Fibroblast of mammary gland (primary cell): ENCODE measurements at places on chromosomes 1 and 21.

GRCh38 chr1:155978973-155979429 lies 654 bp upstream of the ARHGEF2 start:
- peak; percentile 44 for DNase-seq

DNA sequence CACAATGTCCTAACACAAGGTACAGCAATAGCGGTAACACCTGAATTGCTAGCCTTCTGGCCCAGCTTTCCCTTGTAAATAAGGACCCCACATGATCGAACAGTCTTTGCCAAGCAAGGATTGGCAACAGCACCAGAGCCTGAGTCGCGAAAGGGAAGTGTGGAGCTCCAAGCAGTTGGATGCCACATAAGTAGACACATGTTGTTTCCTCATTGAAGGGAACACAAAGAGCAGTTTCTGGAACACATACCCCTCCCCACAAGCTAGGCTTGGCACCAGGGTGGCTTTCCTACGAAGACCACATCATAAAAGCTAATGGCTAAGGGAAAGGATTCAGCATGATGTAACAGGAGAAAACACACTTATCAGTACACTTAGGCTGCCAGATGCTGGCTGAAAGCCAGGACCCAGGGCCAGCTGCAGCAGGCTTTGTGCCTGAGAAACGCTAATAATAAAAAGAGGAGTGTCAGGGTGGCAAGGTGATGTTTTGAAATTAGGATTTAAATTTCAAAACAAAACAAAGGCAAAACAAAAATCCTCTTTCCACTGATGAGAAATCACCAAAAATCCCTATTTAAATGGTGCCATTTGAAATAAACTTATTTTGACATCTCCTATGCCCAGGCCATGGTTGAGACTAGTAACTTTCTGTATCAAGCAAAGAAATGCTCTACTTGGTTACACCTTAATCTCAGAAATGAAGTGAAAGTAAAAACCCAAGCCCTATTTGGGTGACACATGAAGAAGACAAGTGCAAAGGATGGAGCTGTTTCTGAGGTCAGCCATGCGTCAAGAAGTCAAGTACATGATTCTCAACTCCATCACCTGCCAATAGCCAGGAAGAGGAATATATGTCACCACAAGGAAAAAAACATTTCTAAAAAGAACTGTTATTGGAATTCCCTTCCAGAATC lies 11.9 kb upstream of the CPLANE2 start:
- peak; percentile 77 for DNase-seq

GRCh38 chr1:93095804-93096585 lies 16.9 kb downstream of the MTF2 start:
- DNase-seq: no peak

DNA sequence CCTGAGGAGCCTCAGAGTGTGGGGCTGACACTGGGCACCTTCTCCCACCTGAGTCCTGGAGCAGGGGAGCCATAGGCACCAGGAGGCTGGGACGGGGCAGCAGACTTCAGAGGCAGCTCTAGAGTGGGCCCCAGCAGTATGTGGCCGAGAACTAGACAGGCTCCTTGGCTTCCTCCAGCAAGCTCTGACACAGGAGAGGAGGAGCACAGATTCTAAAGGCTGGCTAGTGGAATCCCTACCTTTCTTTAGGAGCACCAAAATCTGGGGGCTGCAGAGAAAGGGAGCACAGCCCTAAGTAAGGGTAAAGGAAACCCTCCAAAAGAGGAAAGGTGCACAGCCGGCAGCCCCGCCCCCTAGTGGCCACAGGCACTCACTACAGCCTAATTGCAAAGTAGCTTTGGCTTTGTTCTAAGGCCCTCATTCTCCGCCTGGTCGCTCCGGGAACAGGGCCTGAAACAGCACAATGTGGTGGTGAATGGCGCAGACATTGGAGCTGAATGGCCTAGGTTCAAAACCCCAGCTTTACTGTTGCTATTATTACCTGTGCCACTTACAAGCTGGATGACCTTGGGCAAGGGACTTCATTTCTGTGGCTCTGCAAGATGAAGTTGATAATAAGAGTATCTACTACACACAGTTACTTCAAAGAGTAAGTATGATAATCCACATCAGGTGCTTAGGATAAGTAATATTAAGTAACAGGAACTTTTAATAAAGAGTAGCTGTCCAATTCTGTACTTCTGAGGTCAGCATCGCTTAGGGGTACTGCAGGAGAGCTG lies 8.8 kb upstream of the GUCA2A start:
- DNase-seq: peak; percentile 49

GRCh38 chr1:208103597-208104513 lies 140.3 kb downstream of the PLXNA2 start:
- DNase-seq: peak; percentile 4

DNA sequence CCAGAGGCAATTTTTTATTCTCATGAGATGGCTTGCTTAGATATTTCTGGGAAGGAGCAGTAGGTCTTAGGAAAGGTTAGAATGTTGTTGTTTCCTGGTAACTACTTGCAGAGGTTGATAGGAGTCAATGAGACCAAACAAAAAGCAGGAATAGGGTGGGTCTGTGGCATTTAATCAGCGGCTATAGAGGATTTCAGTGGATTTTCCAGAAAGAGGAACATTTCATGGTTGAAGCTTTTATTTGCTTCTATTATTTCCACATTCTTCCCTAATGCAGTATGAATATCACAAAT lies 111.3 kb upstream of the PALMD start:
- no peak for DNase-seq

- DNase-seq: peak; percentile 54
These were observed 24.9 kb upstream of the C1QA start for GRCh38 chr1:22611530-22611947.

DNA sequence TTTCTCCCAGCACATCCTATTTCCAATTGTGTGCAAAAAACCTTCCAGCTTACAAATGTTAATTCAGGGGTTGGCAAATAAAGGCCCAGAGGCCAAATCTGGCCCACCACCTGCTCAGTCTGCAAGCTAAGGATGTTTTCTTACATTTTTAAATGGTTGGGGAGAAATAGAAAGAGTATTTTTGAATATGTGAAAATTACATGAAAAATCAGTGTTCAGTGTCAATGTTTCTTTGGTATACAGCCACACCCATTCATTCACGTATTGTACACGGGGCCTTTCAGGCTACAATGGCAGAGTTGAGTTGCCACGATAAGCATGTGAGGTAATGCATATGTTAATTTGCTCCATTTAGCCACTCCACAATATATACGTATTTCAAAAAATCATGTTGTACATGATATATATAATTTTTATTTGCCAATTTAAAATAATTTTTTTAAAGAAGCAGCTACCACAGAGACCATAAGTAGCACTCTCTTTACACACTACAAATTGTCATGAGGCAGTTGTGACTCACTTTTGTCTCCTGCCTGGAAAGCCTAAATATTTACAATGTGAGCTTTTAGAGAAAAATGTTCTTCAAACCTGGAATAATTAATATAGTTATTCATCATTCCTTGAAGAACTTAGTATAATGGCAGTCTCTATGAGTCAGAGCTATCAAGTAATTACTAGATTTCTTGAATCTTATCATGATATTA lies 189.6 kb downstream of the SMYD3 start:
- peak; percentile 73 for DNase-seq

DNA sequence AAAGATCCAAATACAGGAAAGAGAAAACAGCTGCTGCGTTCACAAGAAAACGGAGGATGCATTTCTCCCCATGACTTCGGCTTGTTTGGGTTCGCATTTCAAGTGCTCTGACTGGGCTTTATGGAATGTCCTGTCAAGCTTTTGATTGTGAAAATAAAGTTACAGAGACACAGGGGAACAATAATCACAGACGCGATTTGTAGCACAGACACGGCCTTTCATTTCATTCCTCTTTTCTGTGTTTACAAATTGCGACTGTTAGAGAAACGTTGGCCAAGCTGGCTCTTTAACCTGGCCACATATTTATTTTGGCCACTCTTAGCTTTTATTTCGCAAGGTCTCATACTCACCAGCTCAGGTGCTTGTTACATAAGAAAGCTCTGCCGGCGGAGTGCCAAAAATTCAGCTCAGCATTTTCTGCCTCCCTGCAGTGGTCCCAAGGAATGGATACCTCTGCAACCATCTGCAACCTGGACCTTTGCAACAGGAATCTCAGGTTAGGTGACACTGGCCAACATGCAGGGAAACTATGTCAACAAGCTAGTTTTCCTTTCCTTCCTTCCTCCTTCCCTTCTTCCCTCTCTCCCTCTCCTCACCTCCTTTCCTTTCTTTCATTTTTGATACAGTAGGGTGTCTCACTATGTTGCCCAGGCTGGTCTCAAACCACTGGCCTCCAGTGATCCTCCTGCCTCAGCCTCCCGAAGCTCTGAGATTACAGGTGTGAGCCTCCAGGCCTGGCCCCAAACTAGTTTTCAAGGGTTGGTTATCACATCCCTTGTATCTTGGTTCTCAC lies 58.2 kb upstream of the SLC45A1 start:
- peak; percentile 60 for DNase-seq

DNA sequence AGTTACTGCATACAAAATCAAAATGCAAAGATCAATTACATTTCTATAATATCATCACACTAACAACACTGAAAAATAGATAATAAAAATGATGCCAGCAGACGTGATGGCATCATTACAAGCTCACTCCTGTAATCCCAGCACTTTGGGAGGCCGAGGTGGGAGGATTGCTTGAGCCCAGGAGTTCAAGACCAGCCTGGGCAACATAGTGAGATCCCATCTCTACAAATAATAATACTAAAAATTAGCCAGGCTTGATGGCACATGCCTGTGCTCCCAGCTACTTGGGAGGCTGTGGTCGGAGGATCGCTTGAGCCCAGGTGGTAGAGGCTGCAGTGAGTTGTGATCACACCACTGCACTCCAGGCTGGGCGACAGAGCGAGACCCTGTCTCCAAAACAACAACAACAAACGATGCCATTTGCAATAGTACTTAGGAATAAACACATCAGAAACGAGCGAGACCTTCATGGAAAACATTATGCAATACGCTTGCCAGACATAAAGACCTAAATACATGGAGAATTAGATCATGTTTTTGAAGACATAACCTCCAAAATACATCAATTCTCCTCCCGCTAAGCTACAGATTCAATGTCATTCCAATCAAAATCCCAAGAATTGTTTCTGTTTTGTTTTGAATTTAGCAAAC lies 86.6 kb upstream of the ERRFI1 start:
- no peak for DNase-seq

- no peak for DNase-seq
These were observed 117.6 kb downstream of the MRPL39 start for GRCh38 chr21:25489673-25490072.

GRCh38 chr1:28507646-28508434 lies 2.0 kb downstream of the RCC1 start:
- peak; percentile 12 for DNase-seq

DNA sequence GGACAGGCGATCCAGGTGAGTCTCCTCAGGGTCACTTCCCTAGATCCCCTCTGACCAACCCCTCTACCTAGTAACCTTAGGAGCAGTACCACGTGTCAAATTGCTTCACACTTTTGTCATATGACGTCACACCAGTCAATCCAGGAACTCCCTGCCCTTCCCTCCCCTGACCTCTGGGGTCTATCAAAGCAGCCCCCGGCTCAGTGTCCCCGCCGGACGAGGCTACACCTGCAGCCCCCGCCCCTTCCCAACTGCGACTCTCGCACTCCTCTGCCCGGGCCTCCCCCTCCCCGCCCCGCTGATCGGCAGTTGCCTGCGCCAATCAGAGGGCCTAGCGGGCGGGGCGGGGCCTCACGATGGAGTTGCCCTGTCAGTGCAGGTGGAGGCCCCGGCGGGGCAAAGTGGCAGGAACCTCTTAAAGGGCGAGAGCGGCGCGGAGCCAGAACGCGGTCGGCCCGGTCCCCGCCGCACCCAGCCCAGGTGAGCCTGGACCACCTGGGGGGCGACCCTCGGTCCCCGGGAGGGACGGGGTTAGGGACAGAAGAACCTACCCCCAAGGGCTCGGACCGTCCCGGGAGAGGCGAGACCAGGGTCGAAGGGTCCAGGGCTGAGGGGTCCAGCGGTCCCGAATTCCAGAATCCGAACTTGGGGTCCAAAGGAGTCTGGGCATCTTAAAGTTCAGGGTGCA lies 27.5 kb upstream of the EPB41 start:
- DNase-seq: peak; percentile 37
